ENCODE measurements at places on chromosomes 4 and X.

DNA sequence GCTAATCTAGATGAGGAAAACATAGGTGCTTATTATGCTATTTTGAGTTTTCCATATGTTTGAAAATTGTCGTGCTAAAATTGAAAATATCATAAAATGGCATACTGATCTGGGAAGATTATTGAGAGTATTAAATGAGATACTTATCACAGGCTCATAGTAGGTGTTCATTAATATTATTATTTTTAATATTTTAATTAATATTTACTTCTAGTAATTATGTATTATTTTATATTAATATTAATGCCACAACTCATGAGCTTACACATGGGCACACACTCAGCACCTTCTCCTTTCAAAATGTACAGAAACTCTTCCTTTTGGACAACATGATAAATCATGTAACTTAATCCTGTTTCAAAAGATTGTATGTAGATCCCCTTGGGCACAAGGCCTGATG is 223.6 kb downstream of the RAB28 start:
- DNase-seq = no peak

GRCh38 chr4:182351485-182351884 is 108.3 kb downstream of the TENM3 start:
- DNase-seq = no peak

DNA sequence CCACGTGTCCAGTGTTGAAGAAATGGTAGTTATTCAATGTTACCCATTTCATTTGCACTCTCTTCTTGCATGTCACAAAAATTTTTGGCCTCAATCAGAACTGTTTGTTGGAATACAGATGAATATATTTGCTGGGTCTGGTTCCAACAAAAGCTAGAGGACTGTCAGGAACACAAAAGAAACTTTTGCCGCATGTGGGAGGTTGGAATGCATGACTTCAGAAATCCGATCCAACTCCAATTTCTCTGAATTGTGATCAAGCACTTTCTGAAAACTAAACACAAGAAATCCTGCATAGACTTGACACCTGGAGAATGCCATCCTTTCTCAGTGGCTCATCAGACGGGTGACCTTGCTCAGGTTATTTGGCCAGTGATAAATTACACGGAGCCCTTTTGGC is 15.4 kb downstream of the SETD7 start:
- no peak for DNase-seq

DNA sequence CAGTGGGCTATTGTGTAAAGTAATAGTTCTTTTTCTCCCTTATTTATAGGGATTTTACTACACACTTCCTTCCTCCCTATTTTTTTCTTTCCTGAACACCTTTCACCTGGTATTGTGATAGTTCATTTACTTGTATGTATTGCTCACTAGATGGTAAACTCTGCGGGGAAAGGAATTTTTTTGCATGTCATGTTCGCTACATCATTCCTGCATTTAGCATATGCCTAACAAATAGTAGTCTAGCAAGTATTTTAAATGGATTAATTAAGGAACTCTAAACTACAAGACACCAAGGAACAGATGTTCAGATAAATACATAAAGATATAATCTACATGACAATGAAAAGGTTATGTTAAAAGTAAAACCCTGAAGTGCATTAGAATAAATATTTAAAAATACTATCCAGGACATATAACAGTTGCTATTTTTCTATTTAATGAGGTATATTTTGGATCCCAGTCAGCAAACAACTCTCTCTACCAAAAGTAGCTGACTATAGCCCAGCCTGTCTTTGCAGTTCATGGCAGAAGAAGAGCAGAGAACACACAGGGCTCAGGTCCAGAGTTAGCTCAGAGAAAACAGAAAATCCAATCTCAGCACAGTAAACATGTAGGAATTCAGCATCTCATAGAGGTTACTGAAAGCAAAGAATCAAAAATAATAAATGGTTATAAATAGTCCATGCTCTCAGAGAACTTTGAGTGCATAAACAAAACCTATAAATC is 87.8 kb downstream of the PACRGL start:
- DNase-seq = no peak

DNA sequence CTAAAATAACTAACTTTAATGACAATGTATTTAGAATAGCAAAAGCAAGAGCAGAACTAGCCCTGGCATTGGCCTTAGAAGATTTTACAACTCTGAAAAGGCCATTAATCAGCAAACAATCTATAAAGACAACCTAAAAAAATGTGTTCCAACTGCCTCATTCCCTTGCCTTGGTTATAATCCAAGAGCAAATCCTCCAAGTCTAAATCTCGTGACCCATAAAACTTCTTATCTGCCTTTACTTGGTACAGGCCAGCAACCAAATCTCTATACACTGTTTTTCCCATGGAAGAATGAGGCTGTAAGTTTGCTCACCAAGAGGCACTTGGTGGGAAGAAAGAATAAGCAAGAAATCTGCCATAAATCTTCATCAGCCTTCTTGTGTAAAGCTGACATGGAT is 175.3 kb upstream of the MID1 start:
- DNase-seq = no peak

DNA sequence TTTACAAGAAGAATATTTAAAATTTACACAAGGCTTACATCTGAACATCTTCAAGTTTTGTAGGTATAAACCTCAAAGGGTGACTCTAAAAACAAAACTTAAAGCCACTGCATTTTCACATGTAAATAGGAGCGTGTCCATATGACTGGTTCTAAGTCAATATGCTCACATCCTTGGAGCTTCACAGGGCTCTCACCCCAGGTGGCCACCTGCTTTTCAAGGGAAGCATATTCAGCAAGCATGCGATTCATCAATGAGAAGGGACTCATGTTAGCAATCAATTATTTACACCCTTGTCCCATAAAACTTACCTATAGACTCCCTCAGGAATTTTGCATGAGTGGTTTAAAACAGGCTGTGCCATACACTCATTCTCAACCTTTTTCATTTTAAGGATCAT is 17.8 kb upstream of the KLHL34 start:
- DNase-seq = no peak

GRCh38 chr4:173171098-173171497 is 2.5 kb downstream of the GALNT7 start:
- DNase-seq = no peak

DNA sequence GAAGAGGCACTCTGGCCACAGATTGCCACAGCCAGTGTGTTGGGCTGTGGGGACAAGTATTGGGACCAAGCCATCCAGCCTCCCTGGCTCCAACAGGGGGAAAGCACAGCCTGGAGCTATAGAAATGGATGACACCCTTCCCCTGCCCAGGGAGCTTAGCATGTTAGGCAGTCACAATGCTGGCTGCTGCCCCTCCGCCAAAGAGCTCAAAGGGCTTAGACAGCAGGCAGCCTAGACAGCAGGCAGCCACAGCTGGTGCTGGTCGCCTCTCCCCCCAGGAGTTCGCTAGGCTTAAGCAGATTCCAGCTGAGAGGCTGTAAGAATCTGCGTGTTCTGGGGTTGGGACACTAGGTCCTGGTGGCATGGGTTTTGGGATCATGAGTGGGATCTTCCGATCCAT is 94.5 kb upstream of the MXRA5 start:
- no peak for DNase-seq

- DNase-seq = no peak
These were observed 70.7 kb upstream of the ANKRD17 start for GRCh38 chr4:73329300-73329699.
